ENCODE measurements at places on chromosomes 5 and 9. TPM values are rescaled to one million over a fixed set of nuclear protein-coding genes. Genes with fewer than 3 reads are reported as not detected.

GRCh38 chr5:150519978-150520377, 12.0 kb downstream of the NDST1 start:
- no peak overlapping the region for H3K4me3 ChIP-seq
- peak overlapping the region; percentile 57 for H3K27ac ChIP-seq
- H3K27me3 ChIP-seq = no peaks in the 10 kb centered on the region
- DNase-seq = no peak

DIAPH1 gene
- 58.8 TPM for total RNA-seq

DNA sequence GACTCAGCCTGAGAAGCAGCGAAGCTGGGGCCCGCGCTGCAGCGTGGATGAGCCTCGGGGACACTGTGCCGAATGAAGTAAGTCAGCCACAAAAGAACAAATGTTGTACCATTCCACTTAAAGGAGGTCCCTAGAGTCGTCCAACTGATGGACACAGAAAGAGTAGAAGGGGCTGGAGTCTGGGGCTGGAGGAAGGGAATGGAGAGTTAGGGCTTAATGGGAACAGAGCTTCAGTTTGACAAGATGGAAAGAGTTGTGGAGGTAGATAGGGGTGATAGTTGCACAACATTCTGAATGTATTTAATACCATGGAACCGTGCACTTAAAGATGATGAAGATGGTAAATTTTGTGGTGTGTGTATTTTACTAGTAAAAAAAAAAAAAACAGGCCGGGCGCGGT, 119.9 kb downstream of the EHMT1 start:
- H3K27me3 ChIP-seq = no peaks in the 10 kb centered on the region
- no peaks in the 10 kb centered on the region for H3K4me1 ChIP-seq
- H3K4me3 ChIP-seq = no peak overlapping the region
- no peaks in the 10 kb centered on the region for H3K36me3 ChIP-seq
- no peak overlapping the region for H3K27ac ChIP-seq

FBXL17 gene
- total RNA-seq = 28.8 TPM

- no peak overlapping the region for H3K27ac ChIP-seq
- no peaks in the 10 kb centered on the region for H3K4me1 ChIP-seq
- DNase-seq = no peak
- no peaks in the 10 kb centered on the region for H3K36me3 ChIP-seq
Observed at GRCh38 chr5:23217159-23217558, 290.2 kb upstream of the PRDM9 start.

DNA sequence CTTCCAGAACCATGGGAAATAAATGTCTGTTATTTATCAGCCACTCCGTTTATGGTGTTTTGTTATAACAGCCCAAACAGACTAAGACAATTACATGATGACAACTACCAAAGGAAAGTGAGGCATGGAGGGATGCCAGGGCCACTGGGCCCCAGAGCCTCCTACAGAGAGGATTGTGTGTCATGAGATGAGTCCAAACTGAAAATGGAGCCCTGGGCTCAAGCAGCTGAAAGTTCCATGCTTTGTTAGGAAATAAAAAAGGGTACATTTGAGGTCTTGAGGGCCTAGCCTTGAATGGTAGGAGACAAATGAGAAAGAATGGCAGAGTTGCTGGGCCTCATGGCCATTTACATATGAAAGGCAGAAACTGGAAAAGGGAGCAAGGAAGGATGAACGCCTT, 586.5 kb downstream of the CETN3 start:
- DNase-seq = no peak
- no peak overlapping the region for H3K4me3 ChIP-seq
- H3K27ac ChIP-seq = no peak overlapping the region
- H3K4me1 ChIP-seq = no peaks in the 10 kb centered on the region

KCNN2 gene
- total RNA-seq = not detected

DNA sequence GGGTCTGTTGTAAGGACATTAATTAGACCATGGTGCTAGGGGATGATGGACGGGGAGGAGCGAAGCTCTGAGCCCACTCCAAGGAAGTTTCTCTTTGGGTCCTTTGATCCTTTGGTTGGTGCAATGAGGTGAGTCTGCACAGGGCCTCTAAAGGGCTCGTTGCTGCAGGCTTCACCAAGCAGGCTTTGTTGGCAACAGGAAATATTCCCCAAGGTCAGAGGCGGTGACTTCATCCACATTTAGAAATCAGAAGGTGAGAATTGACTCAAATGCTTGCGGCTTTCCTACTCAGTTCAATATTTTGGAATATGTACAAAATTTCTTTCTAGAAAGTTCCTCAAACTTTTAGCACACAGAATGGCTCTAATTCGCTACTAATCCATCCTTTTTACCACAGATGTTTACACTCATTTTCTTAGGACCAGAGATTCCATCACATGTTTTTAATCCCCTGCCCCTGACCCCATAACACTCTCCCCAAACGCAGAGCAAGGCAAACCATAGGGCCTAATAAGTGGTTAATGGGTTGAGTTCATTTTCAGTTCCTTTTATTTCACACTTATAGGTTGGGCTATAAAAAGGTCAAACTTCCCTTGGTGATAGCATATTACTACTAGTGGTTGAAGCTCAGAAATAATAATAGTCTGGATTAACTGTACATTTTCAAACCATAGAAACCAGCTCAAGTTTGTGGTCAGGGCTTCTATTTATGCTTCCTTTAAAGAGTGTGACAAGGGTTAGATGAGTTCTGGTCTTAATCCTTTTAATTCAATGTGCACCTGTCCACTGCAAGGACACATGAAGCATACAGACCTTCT, 37.3 kb upstream of the TMEM252 start:
- H3K4me3 ChIP-seq = no peak overlapping the region
- H3K36me3 ChIP-seq = no peaks in the 10 kb centered on the region
- H3K4me1 ChIP-seq = no peaks in the 10 kb centered on the region
- no peak overlapping the region for H3K27ac ChIP-seq
- DNase-seq = no peak

CDHR2 gene
- not detected for total RNA-seq
